HCT116 (cell line): ENCODE measurements at places on chromosomes 1 and 21.
A peak's percentile ranks its signal among the peaks of the same experiment; 100 is the strongest.

GRCh38 chr1:180636138-180636537, 4.3 kb downstream of the XPR1 start:
- DNase-seq: no peak

- DNase-seq: no peak
These were observed 1.0 kb upstream of the ZFYVE9 start for GRCh38 chr1:52140633-52141512.

DNA sequence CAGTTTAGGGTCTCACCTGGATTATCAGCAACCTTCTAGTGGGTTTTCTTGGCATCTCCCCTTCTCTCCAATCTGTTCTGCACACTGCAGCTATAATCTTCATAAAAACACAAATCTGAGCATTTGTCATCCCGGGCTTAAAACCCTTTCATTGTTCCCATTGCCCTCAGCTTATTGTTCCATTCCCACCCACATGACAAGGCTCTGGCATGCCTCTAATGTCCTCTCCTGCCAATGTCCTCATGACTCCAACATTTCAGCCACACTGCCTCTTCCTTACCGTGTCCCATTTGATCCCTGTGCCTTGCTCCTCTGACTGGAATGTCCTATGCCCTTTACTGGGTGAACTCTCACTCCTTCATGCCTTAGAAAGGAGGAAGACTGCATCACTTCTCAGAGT, 7.5 kb upstream of the DPH2 start:
- no peak for DNase-seq

DNA sequence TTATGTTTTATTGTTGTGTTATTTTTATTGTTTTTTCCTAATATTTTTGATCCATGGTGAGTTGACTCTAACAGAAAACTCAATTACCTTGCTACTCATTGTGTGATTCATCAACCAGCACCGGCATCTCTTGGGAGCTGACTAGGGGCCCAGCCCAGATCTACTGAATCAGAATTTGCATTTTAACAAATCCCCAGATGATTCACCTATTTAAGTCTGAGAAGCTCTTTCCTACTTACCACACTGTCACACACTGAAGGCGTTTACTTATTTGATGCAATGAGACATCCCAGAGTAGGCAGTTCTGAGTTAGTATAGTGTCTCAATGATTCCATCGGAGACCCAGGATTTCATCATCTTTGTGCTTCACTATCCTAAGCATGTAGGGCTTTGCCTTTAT, 416.6 kb downstream of the RWDD3 start:
- no peak for DNase-seq

GRCh38 chr1:220983877-220984635, 104.8 kb downstream of the HLX start:
- DNase-seq: peak; percentile 41

GRCh38 chr1:212421165-212421564, 6.5 kb upstream of the PACC1 start:
- DNase-seq: no peak

DNA sequence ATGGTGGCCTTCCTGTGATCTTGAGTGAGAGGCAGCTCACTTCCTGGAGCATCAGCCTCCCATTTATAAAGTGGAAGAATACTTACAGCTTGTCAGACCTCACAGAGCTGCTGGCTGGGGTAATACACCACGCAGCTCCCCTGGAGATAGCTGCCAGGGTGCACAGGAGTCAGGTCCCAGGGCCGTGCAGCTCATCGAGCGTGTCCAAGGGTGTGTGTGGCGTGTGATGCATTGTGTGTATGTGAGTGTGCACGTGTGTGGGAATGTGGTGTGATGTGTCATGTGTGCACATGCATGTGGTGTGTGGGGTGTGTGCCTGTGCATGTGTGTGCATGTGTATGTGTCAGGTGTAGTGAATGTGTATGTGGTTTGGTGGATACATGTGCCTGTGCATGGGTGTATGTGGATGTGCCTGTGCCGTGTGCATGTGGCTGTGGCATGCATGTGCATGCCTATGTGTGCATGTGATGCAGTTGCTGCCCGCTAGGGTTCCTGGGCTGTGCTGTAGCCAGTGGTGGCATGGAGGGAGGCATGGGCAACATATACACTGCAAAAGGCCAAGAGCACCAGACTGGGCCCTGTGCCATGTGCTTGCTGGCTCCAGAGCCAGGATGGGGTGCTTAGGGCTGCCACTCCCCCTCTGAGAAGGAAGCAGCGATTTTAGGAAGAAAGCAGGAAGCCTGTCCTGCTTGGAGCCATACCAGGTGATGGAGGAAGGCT, 24.6 kb downstream of the WNT3A start:
- no peak for DNase-seq

- DNase-seq: no peak
These were observed 19.9 kb upstream of the DNAJC6 start for GRCh38 chr1:65289449-65289848.

- no peak for DNase-seq
These were observed 192.0 kb downstream of the CACNA1E start for GRCh38 chr1:181675091-181675917.

- no peak for DNase-seq
These were observed 21.5 kb upstream of the RCAN3 start for GRCh38 chr1:24481101-24481500.

DNA sequence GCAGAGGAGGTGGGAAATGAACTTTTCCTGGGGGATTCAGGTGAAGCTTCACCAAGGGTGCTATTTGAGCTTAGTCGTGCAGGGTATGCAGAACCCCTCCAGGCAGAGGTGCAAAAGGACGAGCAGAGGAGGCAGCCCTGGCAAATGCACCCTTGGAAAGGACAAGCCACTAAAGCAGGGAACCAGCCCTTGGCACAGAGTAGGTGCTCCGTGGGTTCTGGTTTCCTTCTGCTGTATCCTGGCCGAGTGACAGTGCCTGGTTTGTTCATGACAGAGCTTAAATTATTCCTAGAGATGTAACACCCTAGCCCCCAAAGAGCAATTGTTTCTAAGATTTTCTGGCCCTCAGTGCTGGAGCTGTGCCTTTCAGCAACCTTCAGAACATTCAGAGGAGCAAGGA, 73.4 kb upstream of the SYT6 start:
- no peak for DNase-seq

DNA sequence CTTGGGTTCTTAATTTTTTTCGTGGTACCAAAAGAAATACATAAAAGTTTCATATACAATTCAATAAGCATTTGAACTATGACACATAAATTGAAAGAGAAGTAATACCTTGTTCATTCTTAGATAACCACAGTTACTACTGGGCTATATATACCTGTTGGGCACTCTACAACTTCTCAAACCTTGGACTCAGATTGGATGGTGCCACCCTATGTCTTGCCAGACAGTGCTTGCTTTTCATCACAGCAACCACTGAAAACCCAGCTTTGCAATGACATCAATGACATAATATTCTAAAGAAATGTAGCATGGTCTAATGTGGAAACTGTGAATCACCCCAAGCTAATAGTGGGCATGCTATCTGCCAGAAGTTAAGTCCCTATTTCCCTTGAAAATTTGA, 62.8 kb upstream of the DPH5 start:
- DNase-seq: no peak

- DNase-seq: no peak
These were observed 154.8 kb downstream of the NTPCR start for GRCh38 chr1:233105225-233105624.

- no peak for DNase-seq
These were observed 108.7 kb upstream of the ACTRT2 start for GRCh38 chr1:2912424-2913061.

- DNase-seq: no peak
These were observed 66.7 kb downstream of the MIS18A start for GRCh38 chr21:32212116-32212515.

- no peak for DNase-seq
These were observed 2.7 kb downstream of the ETV3L start for GRCh38 chr1:157096881-157097280.

- no peak for DNase-seq
These were observed 36.8 kb downstream of the FBXO42 start for GRCh38 chr1:16315437-16315836.

GRCh38 chr1:84283381-84283780, 18.1 kb upstream of the SAMD13 start:
- no peak for DNase-seq

- peak; percentile 2 for DNase-seq
These were observed 38.7 kb downstream of the BTBD8 start for GRCh38 chr1:92118826-92119225.

DNA sequence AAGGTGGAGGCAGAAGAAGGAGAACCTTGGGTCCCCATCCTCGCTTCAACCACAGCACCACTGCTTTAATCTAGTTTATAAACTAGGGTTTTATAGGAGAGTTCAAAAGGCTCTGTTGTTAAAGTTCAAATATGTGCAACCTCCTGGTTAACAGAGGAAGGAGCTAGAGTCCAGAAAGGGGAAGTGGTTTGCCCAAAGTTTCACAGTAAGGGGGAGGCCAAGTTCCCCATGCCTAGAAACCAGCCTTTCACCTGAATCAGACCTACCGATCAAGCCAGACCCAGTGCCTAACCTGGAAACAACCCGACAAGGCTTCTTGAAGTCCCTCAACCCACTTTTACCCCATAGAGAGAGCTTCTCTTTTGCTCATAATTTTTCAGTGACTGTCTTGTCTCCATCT, 106.5 kb downstream of the PLPP3 start:
- no peak for DNase-seq

GRCh38 chr1:198543670-198544260, 3.3 kb upstream of the ATP6V1G3 start:
- DNase-seq: no peak

GRCh38 chr1:244349103-244349531, 102.6 kb downstream of the ADSS2 start:
- DNase-seq: no peak

DNA sequence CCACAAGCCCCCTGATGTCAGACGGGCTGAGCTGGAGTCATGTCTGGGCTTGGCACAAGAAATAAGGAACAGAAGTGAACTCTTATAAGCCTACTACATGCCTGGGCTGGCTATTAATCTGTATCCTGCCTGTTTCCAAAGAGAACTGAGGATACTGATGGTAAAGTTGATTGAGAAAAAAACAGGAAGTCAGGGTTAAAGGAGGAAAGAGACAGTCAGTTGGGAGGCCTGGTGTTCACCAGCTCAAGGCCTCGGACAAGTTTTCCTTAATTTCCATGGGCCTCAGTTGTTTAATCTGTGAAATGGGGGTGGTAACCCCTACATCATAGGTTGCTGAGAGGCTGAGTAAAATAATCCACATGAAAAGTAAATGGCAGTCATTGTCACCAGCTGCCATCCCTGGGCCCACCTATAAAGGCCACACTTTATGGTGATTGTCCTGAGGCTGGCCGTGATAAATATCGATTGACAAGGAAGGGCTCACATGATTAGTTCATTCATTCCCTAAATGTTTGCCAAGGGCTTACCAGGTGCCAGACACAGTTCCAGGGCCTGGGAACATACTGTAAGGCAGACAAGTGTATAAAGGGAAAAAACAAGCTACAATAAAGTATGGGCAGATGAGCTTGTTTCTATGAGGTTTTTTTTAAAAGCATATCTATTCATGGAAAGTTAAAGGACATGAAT, 2.8 kb downstream of the ALDH4A1 start:
- no peak for DNase-seq

GRCh38 chr1:59359325-59359724, 62.4 kb downstream of the FGGY start:
- no peak for DNase-seq

GRCh38 chr1:37748565-37748964, 16.4 kb downstream of the EPHA10 start:
- no peak for DNase-seq

DNA sequence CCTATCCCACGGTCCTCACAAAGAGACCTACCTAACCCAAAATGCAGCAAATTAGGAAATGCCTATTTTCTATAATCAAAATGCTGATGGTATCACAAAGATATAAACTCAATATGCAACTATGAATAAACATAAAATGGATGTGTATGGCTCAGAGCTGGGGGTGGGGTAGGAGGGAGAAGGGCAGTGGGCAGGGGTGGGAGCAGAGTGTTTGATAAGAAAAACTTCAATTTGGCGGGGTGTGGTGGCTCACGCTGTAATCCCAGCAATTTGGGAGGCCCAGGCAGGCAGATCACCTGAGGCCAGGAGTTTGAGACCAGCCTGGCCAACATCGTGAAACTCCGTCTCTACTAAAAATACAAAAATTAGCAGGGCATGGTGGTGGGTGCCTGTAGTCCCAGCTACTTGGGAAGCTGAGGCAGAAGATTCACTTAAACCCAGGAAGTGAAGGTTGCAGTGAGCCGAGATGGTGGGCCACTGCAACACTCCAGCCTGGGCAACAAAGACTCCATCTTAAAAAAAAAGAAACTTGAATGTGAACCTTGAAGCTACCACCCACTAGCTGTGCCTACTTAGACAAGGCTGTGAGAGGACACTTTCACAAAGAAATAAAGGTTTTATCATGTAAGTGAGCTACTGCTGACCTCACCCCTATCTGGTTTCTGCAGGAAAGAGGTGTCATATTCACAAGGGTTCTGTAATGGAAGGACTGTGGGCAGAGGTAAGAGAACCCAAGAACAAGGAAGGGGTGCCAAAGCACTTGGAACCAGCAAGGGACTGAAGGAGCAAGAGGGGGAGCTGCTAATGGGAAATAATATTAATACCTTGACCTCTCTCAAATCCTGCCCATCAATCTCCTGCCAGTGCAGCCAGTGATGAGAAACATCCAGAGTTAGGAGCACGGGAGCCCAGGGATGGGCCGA, 53.0 kb downstream of the HLCS start:
- no peak for DNase-seq

GRCh38 chr1:17566417-17566816, 26.9 kb downstream of the ARHGEF10L start:
- DNase-seq: no peak

DNA sequence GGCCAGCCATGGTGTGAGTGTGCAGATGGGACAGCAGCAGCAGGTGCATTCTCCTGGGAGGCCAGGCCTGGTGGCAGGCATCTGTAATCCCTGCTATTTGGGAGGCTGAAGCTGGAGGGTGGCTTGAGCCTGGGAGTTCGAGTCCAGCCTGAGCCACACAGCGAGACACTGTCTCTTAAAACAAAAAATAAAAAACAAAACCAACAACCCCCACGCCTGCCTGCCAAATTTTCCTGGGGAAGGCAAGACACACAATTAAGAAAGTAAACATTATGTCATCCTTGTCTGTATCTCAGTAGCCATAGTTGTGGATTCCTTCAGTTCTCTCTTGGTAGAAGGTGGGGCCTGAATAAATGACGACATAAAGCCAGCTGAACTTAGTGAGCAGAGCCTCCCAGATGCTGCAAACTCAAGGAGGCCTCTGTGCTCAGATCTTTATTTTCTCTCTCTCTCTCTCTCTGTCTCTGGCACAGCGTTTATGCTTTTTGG, 57.6 kb upstream of the CD34 start:
- no peak for DNase-seq

DNA sequence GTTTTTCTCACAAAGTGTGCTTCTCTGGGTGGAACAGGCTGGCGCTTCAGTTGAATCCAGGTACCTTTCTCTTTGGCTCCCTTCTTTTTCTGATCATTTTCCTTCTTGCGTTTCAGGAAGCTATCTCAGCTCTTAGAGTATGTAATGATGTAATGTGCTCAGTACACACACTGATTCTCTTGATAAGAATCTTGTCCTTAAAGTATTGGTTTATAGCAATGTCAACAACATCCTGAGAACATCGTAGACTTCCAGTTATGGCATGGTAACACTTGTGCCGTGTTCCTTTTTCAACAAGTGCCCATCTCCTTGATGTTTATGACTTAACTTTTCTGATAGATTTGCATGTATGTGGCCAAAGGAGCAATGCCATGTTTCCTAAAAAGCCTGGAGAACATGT, 11.7 kb upstream of the ABCD3 start:
- no peak for DNase-seq
